Activated naive CD4-positive, alpha-beta T cell treated with anti-CD3 and anti-CD28 coated beads, Interleukin-2, amount 10 ng/mL, durations not matched to agents 7 days and 5 days (primary cell): ENCODE measurements at places on chromosomes 2 and 18.

- H3K27me3 ChIP-seq: no peaks in the 10 kb centered on the region
- H3K27ac ChIP-seq: no peak overlapping the region
- no peak overlapping the region for H3K4me3 ChIP-seq
- peaks cover 22% of the 10 kb centered on the region for H3K4me1 ChIP-seq
Observed at GRCh38 chr2:46181789-46182530, 115.2 kb upstream of the EPAS1 start.

GRCh38 chr2:3449086-3449485 is 69.6 kb downstream of the TRAPPC12 start:
- peaks cover 21% of the 10 kb centered on the region for H3K36me3 ChIP-seq
- DNase-seq: no peak
- no peaks in the 10 kb centered on the region for H3K27me3 ChIP-seq
- no peak overlapping the region for H3K4me3 ChIP-seq
- H3K27ac ChIP-seq: no peak overlapping the region
- H3K4me1 ChIP-seq: no peaks in the 10 kb centered on the region

GRCh38 chr2:15096873-15097272 is 464.3 kb downstream of the NBAS start:
- H3K27me3 ChIP-seq: no peaks in the 10 kb centered on the region
- no peak overlapping the region for H3K4me3 ChIP-seq
- no peak for DNase-seq
- peaks cover 6% of the 10 kb centered on the region for H3K4me1 ChIP-seq
- H3K36me3 ChIP-seq: no peaks in the 10 kb centered on the region

DNA sequence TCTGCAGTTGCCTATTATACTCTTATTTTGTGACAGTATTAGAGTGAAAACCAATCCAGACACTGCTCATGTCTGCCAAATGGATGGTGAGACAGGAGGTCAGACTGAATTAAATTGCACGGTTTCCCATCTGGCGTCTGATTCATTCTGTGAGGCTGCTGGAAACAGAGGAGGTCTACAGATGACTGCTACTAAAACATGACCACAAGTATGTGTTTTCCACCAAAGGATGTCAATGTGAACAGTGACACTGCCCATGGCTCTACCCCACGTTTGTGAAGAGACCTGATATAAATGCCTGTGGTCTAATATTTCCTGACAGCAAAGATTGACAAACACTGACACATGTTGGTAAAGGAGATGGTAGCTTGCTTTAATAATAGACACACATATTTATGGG is 104.3 kb upstream of the ST6GAL2 start:
- H3K4me1 ChIP-seq: no peaks in the 10 kb centered on the region
- no peak for DNase-seq
- no peak overlapping the region for H3K4me3 ChIP-seq
- no peaks in the 10 kb centered on the region for H3K27me3 ChIP-seq
- no peak overlapping the region for H3K27ac ChIP-seq
- no peaks in the 10 kb centered on the region for H3K36me3 ChIP-seq

DNA sequence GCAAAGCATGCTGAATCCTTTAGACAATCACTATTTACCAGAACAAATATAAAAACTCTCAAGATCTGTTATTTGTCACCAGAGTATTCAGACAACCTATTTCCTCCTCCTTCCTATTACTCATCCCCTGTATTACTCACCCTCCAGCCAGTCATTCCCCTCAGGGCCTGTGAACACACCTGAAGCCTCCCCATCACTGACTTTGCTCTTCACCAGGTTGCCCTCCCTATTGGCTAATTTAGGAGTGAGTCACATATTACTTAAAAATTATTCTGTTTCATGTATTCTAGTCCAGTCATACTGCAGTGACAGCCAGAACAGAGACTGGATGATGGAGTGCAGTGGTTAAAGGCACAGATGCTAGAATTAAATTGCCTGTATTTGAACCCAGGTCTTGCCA is 3.7 kb upstream of the ATG16L1 start:
- H3K4me1 ChIP-seq: peaks cover 68% of the 10 kb centered on the region
- peaks cover 15% of the 10 kb centered on the region for H3K36me3 ChIP-seq
- peak overlapping the region; percentile 88 for H3K27ac ChIP-seq
- no peaks in the 10 kb centered on the region for H3K27me3 ChIP-seq
- H3K4me3 ChIP-seq: no peak overlapping the region

DNA sequence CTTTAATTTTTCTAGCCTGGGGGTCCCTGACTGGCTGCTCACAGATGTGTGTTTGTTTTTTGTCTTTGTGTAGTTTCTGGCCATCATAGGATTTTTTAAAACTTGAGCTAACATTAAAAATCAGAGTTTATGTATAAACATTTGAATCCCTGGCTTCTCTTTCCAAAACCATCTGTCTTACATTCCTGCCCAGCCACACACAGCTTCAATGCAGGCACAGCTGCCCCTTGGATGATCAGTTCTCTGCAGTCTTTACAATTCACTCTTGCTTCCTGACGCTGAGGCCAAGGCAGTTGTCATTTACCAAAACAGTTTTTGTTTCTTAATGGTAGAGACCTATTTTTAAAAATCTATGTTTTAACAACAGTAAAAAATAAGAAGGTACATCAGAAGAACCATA is 169.2 kb upstream of the LRRTM1 start:
- H3K27me3 ChIP-seq: no peaks in the 10 kb centered on the region
- no peaks in the 10 kb centered on the region for H3K36me3 ChIP-seq
- H3K4me1 ChIP-seq: no peaks in the 10 kb centered on the region
- DNase-seq: no peak
- no peak overlapping the region for H3K27ac ChIP-seq

- H3K36me3 ChIP-seq: peaks cover 34% of the 10 kb centered on the region
- no peak overlapping the region for H3K4me3 ChIP-seq
- H3K4me1 ChIP-seq: peaks cover 33% of the 10 kb centered on the region
- H3K27ac ChIP-seq: no peak overlapping the region
Observed at GRCh38 chr18:69752737-69753380, 194.8 kb downstream of the CD226 start.

- no peak overlapping the region for H3K27ac ChIP-seq
- no peak for DNase-seq
- H3K4me3 ChIP-seq: no peak overlapping the region
- H3K27me3 ChIP-seq: peaks cover 12% of the 10 kb centered on the region
Observed at GRCh38 chr18:36567800-36568199, 261.0 kb downstream of the TPGS2 start.

DNA sequence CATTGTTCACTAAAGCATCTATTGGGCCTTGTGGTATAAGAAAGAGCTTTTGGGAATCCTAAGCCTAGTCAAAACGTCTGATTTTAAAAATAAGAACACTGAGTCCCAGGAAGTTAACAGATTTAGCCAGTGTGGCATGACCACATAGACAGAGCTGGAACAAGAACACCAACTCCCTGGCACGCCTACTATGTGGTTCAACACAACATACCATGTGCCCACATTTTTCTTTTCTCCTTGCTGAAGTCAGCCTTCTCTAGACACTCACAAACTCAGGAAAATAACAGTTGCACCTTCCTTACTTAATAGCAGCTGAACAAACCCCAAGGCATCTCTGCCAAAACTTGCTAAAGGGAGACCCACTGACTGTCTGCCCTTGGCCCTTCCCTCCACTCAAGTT is 124.8 kb downstream of the C1D start:
- no peaks in the 10 kb centered on the region for H3K4me1 ChIP-seq
- H3K4me3 ChIP-seq: no peak overlapping the region
- DNase-seq: no peak
- H3K27ac ChIP-seq: no peak overlapping the region

DNA sequence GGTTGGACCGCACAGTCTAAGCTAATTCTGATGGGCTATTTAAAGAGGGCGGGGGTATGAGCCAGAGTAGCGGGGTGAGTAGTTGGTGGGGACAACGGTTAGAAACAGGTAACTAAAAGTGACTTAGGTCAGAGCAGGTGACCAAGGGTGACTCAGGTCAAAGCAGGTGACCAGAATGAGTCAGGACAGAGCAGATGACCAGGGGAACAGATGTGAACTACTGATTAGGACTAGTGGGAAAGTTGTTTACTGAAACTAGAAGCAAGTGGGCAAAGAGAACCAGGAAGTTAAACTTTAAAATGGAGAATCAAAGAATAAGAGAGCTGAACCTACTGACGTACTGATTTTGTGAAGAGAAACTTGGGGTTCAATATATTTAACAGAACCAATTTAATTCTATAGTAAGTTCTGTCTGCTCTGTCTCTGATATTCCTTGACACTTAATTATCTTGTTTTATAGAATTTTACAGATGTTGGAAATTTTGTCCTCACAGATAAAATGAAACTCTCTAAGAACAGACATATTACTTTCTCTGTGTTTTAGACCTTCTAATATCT is 7.8 kb upstream of the LRRTM1 start:
- H3K27me3 ChIP-seq: no peaks in the 10 kb centered on the region
- H3K27ac ChIP-seq: no peak overlapping the region
- no peaks in the 10 kb centered on the region for H3K36me3 ChIP-seq
- no peak overlapping the region for H3K4me3 ChIP-seq

DNA sequence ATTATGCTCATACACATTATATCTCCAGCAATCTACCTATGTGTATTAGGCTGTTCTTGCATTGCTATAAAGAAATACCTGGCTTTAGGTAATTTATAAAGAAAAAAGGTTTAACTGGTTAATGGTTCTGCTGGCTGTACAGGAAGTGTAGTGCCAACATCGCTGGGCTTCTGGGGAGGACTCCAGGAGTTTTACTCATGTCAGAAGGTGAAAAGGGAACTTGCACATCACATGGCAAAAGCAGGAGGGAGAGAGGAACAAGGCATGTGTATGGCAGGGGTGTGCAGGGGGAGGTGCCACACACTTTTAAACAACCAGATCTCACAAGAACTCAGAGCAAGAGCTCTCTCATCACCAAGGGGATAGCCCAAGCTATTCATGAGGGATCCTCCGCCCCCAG is 715.4 kb upstream of the ZEB2 start:
- H3K4me1 ChIP-seq: no peaks in the 10 kb centered on the region
- H3K4me3 ChIP-seq: no peak overlapping the region
- H3K27ac ChIP-seq: no peak overlapping the region
- no peak for DNase-seq
- no peaks in the 10 kb centered on the region for H3K36me3 ChIP-seq
- no peaks in the 10 kb centered on the region for H3K27me3 ChIP-seq

DNA sequence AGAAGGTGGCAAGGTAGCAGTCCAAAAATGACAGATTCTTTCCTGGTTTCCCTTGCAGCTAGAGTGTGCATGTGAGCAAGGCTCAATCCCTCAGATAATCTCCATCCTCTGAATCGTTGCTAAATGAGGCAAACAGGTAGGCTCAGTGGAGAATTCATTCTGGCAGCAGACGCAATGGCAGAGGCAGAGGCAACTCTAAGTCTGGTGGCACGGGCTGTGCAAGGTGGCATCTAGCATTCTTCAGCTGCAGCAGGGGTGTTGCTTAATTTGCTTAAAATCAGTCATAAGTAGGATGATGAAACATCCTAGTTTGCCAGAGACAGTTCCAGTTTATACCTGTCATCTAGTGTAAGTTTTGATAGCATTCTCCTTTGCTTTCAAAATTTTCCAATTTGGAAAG is 391.1 kb upstream of the MEX3C start:
- no peak overlapping the region for H3K27ac ChIP-seq
- peaks cover 4% of the 10 kb centered on the region for H3K27me3 ChIP-seq
- DNase-seq: no peak
- H3K4me1 ChIP-seq: no peaks in the 10 kb centered on the region

DNA sequence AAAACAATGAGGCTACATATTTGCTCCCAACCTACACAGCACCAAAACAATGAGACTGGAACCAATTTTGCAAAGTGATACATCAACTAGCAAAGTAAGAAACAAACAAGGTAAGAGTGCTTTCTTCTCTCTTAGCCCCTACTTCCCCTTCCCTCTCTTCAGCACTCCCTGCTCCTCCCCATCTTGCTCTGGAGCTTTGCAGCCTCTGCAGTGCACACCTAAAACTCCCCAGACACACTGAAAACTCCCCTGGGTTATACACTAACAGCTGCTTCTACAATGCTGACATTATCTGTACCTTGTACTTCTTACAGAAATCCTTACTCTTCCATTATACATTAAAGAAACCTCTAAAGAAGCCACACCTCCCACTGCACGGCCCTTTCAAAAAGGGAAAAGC is 93.7 kb downstream of the RBMS1 start:
- H3K4me3 ChIP-seq: no peak overlapping the region
- peaks cover 35% of the 10 kb centered on the region for H3K36me3 ChIP-seq
- no peak for DNase-seq
- no peak overlapping the region for H3K27ac ChIP-seq

GRCh38 chr2:170873035-170873692 is 55.9 kb upstream of the GORASP2 start:
- H3K27me3 ChIP-seq: peaks cover 20% of the 10 kb centered on the region
- peak overlapping the region; percentile 15 for H3K27ac ChIP-seq
- DNase-seq: peak; percentile 86
- H3K4me3 ChIP-seq: peak overlapping the region; percentile 30

DNA sequence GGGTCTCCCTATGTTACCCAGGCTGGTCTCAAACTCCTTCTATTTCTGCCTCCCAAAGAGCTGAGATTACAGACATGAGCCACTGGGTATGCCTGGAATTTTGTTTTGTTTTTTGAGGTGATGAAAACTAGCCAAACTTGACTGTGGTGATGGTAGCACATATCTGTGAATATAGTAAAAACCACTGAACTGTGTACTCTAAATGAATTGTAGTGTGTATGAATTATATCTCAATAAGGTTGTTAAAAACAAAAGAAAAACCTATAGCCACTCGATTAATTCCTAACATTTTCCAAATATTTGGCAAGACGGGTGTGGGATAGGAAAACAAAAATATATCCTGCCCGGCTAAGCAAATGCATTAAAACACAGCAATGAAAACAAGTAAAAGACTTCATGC is 1302.3 kb upstream of the CHAC2 start:
- no peak overlapping the region for H3K4me3 ChIP-seq
- H3K27ac ChIP-seq: no peak overlapping the region
- DNase-seq: no peak
- no peaks in the 10 kb centered on the region for H3K36me3 ChIP-seq
- no peaks in the 10 kb centered on the region for H3K4me1 ChIP-seq
- H3K27me3 ChIP-seq: no peaks in the 10 kb centered on the region

DNA sequence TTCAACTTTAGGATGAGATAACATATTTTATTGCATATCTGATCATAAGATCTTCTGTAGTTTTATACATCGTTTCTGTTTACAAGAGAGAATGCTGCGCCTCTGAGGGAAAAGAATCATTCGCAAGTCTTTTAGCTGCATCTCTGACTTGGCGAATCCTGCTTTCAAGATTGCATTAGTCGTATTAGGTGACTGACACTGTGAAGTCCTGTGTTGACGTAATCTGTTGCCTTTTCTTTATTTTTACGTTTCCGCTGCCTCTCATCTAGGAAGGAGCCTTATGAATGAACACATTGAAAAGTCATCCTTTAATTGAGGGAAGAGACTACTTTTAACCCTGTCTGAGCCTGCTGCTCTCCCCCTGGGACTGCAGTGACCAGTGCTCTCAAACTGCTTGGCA is 101.5 kb downstream of the LDLRAD4 start:
- H3K27ac ChIP-seq: no peak overlapping the region
- no peaks in the 10 kb centered on the region for H3K27me3 ChIP-seq
- H3K4me3 ChIP-seq: no peak overlapping the region
- H3K4me1 ChIP-seq: peaks cover 6% of the 10 kb centered on the region
- peaks cover 11% of the 10 kb centered on the region for H3K36me3 ChIP-seq

GRCh38 chr18:24181806-24182205 is 42.9 kb downstream of the CABYR start:
- H3K4me1 ChIP-seq: no peaks in the 10 kb centered on the region
- peaks cover 3% of the 10 kb centered on the region for H3K27me3 ChIP-seq
- no peak overlapping the region for H3K27ac ChIP-seq
- no peak for DNase-seq
